Stimulated activated CD4-positive, alpha-beta T cell treated with anti-CD3 and anti-CD28 coated beads, Interleukin-15, amount 100 ng/mL, for 24 hours (primary cell): ENCODE measurements at places on chromosomes 4 and X.

GRCh38 chr4:108794136-108794535, 31.3 kb upstream of the ETNPPL start:
- no peak for DNase-seq

GRCh38 chr4:11297627-11298026, 131.1 kb downstream of the HS3ST1 start:
- DNase-seq = no peak

DNA sequence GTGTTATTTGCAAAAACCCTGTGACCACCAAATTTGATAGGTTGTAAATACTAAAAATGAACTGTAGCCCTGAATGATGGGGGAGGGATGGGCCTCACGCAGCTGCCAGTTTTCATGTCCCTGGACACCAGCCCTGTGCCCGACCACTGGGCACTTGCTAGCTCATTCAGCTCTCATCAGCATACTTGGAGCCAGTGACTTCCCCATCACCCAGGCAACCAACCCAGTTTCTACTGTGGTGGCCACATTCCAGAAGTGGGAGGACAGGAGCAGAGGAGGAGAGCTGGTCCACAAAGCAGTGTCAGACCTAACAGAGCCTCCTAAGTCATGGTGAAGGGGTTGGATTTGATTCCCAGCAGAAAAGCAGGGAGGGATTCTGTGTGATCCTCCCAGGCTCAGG, 128.2 kb downstream of the CPEB2 start:
- no peak for DNase-seq

- DNase-seq = no peak
Observed at GRCh38 chrX:108331126-108331909, 106.9 kb downstream of the COL4A6 start.

DNA sequence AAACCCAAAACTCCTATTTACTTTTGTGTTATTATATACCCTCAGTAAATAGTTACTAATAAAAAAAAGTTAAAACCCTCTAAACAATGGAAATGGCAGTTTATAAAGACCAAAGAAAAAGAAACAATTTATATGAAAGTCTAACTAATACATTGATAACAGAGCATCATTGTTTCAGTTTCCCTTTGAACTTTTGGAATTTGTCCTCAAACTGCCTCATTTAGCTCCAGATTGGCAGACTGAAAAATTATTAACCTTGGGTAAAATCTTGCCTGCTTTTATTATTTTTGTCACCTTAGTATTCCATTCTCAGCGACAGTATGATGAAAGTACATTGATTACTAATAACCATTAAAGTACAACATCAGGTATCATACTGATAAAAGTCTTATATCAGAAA, 124.0 kb downstream of the PDE5A start:
- DNase-seq = no peak

- no peak for DNase-seq
Observed at GRCh38 chrX:80098038-80098437, 83.5 kb downstream of the TBX22 start.

- DNase-seq = no peak
Observed at GRCh38 chrX:48467281-48467761, 2.7 kb downstream of the SLC38A5 start.

- no peak for DNase-seq
Observed at GRCh38 chrX:46953597-46953996, 41.4 kb downstream of the JADE3 start.

GRCh38 chr4:139214039-139214534, 37.1 kb upstream of the ELF2 start:
- no peak for DNase-seq

DNA sequence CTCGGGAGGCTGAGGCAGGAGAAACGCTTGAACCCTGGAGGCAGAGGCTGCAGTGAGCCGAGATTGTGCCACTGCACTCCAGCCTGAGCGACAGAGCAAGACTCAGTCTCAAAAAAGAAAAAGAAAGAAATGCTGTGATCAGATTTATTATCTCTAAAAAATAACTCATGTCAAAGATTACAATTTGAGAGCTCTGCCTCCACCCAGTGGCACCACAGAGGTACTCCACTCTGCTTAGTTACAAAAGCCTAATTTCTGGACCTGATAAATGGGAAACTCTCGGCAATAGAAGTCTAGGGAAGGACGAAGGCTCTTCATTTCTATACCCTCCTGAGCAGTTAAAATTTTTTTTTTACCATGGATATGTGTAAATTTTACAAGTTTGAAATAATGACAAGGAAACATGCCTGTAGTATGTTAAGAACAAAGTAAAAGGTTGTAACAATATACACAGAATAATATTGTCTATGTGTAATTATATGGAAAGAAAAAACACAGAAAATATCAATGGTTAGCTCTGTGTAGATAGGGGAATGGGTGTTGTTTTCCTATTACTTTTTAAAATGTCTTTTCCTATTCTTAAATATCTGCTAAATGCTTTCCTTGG, 149.8 kb downstream of the STIM2 start:
- DNase-seq = peak; percentile 72

GRCh38 chrX:47507153-47507867, 24.3 kb upstream of the ZNF41 start:
- DNase-seq = no peak

DNA sequence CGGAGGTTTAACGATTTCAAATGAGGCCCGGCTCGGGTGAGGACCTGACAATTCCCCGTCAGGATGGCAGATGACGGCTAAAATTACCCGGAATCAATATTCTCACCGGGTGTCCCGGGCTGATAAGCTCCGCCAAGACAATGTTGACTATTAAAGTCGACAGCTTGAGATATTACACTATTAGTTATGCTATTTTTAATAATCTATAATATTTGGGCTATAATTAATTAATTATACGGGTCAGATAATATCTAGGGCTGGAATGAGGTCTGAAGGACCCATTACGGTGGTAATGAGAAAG, 9.4 kb upstream of the NKX1-1 start:
- DNase-seq = no peak

GRCh38 chr4:143616771-143617170, 83.7 kb downstream of the FREM3 start:
- peak; percentile 27 for DNase-seq

- peak; percentile 14 for DNase-seq
Observed at GRCh38 chrX:102067966-102068723, 57.3 kb upstream of the TCEAL2 start.

DNA sequence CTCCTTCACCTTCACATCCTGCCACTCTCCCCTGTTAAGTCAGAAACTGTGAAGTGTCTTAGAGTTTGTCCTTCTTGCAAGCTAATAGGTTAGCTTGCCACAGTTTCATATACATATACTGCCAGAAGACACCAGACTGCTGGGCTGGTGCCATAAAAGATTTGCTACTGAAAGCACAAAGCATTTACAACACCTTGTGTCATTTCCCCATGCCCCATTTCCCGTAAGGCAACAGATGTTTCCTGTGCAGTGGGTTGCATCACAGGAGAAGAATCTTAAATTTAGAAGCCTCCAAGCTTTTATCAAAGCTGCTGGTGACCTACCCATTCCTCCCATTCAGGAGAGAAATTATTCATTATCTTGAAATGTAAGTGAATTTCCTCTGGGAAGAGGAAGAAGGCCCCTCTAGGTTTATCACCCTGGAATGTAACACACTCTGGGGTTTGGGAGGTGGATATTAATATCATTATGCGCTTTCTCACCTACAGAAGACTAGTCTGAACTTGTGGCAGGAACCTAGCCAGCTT, 34.5 kb upstream of the RAB33B start:
- no peak for DNase-seq

GRCh38 chr4:176529574-176529973, 209.8 kb downstream of the SPCS3 start:
- no peak for DNase-seq

- no peak for DNase-seq
Observed at GRCh38 chr4:14916554-14917297, 85.6 kb upstream of the CPEB2 start.

GRCh38 chr4:154024097-154024694, 235.3 kb upstream of the SFRP2 start:
- peak; percentile 18 for DNase-seq

DNA sequence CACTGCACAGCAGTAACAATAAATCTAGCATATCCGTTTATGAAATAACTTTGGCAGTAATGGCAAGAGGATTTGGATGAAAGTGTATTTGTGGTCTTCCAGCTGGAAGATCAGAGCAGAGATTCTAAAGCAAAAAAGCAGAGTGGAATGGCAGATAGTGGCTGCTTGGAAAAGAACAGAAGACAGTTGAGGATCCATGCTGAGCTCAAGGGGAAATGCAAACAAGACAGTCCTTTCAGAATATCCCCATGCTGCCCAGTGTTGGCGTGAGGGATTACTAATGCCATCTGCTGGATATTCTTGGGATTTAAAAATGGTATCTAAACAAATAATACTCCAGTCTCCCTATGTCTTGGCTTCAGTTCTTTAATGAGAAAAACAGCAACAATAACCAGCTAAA, 629.1 kb upstream of the ATOH1 start:
- no peak for DNase-seq

GRCh38 chr4:10421344-10422055, 35.7 kb downstream of the ZNF518B start:
- DNase-seq = no peak

- DNase-seq = no peak
Observed at GRCh38 chr4:35879479-35879878, 364.8 kb downstream of the ARAP2 start.

- no peak for DNase-seq
Observed at GRCh38 chr4:38067499-38067898, 107.3 kb downstream of the PTTG2 start.

GRCh38 chr4:14929669-14930068, 72.6 kb upstream of the CPEB2 start:
- DNase-seq = no peak

DNA sequence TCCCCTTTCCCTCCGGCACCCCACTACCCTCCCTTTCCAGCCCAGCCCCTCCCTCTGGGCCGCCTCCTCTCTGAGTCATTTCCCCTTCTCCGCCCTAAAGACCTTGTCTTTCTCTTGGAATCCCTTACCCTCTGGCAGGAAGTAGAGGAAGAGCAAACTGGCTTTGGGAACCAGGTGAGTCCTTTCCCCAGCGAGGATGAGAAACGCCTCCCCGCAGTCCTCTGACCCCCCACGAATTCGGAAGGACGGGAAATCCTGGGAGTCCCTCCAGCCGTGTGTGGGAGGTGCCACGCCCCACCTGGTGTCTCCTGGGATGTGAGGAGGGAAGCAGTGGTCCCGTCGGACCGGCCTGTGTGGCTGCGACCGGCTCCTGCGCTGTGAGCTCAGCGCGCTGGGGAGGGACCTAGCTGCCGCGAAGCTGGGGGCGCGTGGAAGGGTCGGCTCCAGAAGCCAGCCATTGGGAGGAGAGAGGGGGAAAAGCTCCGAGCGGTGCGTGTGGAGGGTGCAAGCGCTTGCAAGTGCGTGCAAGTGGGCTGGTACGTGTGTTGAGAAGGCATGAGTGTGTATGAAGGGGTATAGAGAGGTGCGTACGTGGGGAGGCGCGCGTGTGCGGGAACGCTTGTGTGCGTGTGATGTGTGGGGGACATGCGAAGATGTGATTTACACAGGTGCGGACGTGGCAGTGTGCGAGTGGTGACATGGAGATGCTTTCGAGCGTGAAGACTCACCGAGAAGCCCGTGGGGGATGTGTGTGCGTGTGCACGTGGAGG, 46.3 kb downstream of the TEX13B start:
- DNase-seq = no peak

- no peak for DNase-seq
Observed at GRCh38 chr4:102809190-102809589, 18.2 kb downstream of the UBE2D3 start.
